ENCODE measurements at places on chromosomes 7 and 10. TPM values are rescaled to one million over a fixed set of nuclear protein-coding genes. Genes with fewer than 3 reads are reported as not detected.

PDZD7 gene
- 0.51 TPM for total RNA-seq

CPA1 gene
- not detected for total RNA-seq

CYP2E1 gene
- 0.13 TPM for total RNA-seq

PTN gene
- not detected for total RNA-seq

EBF3 gene
- total RNA-seq = 1.5 TPM

CHCHD3 gene
- total RNA-seq = 60.1 TPM

ERVW-1 gene
- not detected for total RNA-seq

TMEM270 gene
- not detected for total RNA-seq

HOXA6 gene
- 1.9 TPM for total RNA-seq

LRRD1 gene
- total RNA-seq = under 0.01 TPM

LRMDA gene
- 10.4 TPM for total RNA-seq

COL1A2 gene
- total RNA-seq = 9.2 TPM

NFE2L3 gene
- 20.7 TPM for total RNA-seq

UNCX gene
- not detected for total RNA-seq

MET gene
- total RNA-seq = 43.0 TPM

ARHGEF5 gene
- 0.38 TPM for total RNA-seq

OR6V1 gene
- not detected for total RNA-seq

STRA8 gene
- total RNA-seq = not detected

SPACDR gene
- total RNA-seq = 0.39 TPM

MMP21 gene
- 0.13 TPM for total RNA-seq

ZNF488 gene
- 0.13 TPM for total RNA-seq

TLL2 gene
- under 0.01 TPM for total RNA-seq

ITGB8 gene
- total RNA-seq = 2.2 TPM

KIF5B gene
- 83.2 TPM for total RNA-seq

NUTM2B gene
- under 0.01 TPM for total RNA-seq

PRR15 gene
- not detected for total RNA-seq

WEE2 gene
- 0.13 TPM for total RNA-seq

NEUROD6 gene
- not detected for total RNA-seq

CADPS2 gene
- total RNA-seq = 49.2 TPM

PRSS58 gene
- not detected for total RNA-seq

FAM25C gene
- total RNA-seq = not detected

MMD2 gene
- total RNA-seq = not detected

SLC13A1 gene
- total RNA-seq = not detected

KLF14 gene
- not detected for total RNA-seq

DCLRE1A gene
- total RNA-seq = 5.6 TPM

ASAH2 gene
- 0.38 TPM for total RNA-seq

NEURL1 gene
- total RNA-seq = under 0.01 TPM

CPN1 gene
- total RNA-seq = not detected

NPY4R2 gene
- not detected for total RNA-seq

IFIT1B gene
- not detected for total RNA-seq
